ENCODE measurements at places on chromosomes 16 and 17.
A peak's percentile ranks its signal among the peaks of the same experiment; 100 is the strongest.

DNA sequence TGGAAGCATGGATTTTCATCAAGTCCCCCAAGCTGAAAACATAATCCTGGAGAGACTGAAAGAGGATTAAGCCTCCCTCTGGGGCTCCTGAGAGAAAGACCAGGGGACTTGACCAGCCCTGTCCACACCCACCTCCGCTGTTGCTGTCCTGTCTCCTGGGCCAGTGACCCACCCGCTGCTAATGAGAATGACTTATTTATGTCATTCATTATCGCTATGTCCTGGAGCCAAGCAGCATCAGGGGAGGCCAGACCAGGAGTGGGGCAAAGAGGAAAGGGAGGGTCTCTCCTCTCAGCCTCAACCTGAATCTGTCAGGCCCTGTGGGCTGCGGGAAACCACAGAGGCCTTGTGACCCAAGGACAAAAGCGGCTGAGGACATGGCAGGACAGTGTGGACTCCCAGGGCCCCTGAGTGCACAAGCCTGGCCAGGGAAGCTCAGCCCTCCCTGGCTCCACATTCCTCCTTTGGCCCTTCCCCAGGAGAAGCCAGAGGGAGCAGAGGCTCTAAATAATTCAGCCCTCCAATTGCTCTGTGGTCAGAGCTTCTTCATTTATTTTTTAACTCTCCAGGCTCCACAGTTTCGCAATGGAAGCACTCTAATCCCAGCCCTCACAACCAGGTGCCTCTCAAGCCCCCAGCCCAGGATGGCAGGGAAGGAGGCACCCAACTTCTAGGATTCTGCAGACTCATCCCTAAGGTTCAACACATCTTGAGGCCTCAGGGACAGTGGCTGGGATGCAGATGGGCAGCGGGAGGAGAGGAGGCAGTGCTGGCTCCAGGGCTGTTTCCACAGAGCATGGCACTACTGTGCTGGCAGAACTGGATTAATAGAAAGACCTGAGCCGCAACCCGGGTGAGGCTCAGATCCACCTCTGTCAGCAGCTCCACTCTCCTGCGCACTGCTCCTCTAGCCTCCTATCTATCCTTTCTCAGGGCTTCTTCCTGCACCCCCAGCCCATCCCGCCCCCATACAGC lies 19.1 kb downstream of the CUEDC1 start:
- peak; percentile 70 for DNase-seq

- DNase-seq, result no peak
These were observed 83.5 kb downstream of the FTO start for GRCh38 chr16:53787423-53787822.

DNA sequence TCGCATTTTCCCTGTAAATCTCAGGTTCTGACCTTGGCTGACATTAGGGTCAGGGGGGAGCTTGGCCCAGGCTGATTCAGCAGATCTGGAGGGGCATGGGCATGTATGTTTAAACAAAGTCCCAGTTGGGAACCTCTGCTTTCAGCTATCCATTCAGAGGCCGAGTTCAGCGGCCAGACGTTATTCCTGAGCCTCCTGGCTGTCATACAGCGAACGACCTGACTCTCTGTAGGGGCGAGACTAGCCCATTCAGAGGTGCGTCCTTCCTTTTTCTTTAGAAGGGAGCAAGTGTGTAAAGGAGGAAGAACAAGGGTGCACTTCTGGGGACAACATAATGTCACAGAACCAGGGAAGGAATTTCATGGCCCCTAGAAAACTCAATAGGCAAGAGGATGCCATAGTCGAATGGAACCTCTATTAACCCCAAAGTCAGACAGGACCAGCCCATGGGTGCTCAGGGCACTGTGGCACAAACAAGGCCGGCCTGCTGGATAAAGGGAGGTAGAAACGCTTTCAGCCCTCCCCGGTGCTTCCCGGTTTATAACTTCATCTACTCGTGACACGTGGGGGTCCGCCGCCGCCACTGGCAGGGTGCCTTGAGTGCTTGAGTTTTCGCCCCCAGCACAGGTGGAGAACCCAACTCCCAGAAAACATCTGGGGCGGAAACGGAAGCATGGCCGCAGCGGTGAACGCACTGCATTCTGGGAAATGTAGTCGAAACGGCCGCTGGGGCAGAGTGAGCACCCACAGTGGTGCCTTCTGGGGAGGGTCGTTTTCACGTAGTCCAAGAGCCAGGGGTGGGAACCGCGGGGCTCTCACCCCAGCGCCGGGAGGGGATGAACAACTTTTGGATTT lies 33.2 kb upstream of the PLCG2 start:
- peak; percentile 74 for DNase-seq

DNA sequence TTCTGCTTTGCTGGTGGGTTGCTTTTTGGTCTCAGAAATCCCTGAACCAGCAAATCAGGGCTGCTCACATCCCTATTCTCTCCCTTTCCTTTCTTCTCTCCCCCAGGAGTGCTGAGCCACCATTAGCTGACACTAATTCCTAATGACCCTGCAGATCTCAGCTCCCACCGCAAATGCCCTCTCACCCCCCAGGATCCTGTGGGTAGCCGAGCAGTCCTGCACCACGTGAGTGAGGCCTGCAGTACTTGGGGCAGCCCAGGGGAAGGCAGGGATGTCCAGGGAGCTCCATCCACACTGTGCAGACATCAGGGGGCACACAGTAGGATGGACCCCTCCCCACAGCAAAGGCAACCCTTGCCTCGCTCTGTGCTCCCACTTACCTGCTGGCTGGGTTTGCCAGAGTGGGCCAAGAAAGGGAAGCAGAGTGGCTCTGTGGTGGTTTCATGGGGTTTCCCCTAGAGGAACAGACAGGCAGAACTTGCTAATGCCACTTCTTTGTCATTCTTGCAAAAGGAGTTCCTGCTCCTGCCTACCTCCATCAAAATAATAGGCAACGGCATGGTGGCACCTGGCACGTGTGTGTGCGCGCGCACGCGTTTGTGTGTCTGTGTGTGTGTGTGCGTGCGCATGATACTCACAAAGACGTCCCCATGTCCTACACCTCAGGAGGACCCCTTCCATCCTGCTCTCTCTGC lies 135.6 kb downstream of the GAS7 start:
- no peak for DNase-seq

DNA sequence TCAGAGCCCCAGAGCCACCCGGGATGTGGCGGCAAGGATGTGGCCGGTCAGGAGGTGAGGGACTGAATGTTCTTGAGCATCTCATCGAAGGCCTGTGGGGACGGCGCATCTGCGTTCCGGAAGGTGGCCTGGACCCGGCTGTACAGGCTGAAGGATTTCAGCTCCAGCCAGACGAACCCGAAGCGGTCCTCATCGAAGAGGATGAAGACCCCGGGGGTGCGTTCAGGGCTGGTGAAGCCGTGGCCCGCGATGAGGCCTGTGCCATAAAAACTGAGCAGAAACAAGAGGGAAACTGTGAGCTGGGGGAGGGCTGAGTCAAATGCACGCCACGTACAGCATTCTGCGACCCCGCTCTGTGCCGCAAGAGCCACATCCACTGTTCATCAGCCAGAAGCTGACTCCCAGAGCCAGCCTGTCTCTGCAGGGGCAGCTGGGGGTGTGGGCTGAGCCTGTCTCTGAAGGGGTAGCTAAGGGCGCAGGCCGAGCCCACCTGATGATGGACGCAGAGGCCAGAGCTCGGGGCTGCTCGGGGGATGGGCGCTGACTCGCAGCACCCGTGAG lies 14.1 kb upstream of the C16orf95 start:
- DNase-seq, result no peak

All from adipocyte (in vitro differentiated cells).